ENCODE measurements at places on chromosomes 1 and 21.

- DNase-seq: no peak
Measured at GRCh38 chr1:55213151-55213884, 1.8 kb downstream of the USP24 start.

DNA sequence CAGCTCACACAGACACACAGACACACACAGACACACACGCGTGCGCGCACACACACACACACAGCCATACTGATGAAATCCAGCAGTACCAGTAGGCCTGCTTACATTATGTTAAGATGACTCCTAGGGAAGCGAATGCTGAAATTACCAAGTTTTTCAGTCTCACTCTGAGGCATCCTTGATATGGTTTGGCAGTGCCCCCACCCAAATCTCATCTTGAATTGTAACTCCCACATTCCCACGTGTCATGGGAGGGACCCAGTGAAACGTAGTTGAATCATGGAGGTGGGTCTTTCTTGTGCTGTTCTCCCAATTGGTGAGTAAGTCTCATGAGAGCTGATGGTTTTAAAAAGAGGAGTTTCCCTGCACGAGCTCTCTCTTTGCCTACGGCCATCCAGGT, 64.1 kb downstream of the TIAM1 start:
- DNase-seq: no peak

GRCh38 chr1:202081992-202082391, 40.7 kb upstream of the GPR37L1 start:
- DNase-seq: no peak

GRCh38 chr21:34927992-34928391, 121.1 kb downstream of the RUNX1 start:
- DNase-seq: no peak

- no peak for DNase-seq
Measured at GRCh38 chr21:19123525-19123924, 719.9 kb upstream of the TMPRSS15 start.

Measured in inflammatory macrophage (primary cell).